KG1 (cell line): ENCODE measurements at places on chromosomes 5 and 9.

- no peak for DNase-seq
These were observed 114.8 kb upstream of the COL5A1 start for GRCh38 chr9:134526584-134527477.

DNA sequence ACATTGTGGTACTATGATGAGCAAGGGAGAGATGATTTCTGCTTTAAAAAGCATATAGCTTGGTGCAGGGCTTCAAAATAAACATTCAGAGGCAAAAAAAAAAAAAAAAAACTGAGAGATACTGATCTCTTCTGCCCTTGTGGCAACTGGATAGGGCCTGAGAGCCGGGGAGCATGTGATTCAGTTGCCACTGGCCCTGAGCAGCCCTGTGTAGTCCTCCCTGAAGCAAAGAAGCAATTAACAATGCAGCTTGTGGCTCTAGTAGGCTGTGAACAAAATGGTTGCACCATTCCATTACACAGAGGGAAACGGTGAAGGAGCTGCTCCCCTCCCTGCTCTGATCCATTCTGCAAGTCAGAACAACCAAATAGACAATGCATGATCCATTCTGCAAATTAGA is 347.5 kb upstream of the DAB2 start:
- DNase-seq, result no peak

DNA sequence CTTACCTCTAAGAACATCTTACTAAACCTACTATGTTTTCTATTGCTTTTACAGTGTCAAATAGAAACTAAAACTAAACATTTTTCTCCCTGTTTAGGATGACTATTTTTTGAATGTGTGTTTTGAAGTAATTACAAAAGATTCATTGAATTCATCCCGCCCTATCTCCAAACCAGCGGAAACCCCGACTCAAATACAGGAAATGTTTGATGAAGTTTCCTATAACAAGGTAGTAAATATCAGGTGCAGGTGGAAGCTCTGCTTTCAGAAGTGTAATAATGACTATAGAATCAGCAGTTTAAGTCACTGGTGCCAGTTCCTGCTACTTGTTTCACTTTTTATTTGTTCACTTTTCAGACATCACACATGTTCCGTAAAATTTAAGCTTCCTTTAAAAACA is 20.0 kb downstream of the ERAP2 start:
- no peak for DNase-seq

DNA sequence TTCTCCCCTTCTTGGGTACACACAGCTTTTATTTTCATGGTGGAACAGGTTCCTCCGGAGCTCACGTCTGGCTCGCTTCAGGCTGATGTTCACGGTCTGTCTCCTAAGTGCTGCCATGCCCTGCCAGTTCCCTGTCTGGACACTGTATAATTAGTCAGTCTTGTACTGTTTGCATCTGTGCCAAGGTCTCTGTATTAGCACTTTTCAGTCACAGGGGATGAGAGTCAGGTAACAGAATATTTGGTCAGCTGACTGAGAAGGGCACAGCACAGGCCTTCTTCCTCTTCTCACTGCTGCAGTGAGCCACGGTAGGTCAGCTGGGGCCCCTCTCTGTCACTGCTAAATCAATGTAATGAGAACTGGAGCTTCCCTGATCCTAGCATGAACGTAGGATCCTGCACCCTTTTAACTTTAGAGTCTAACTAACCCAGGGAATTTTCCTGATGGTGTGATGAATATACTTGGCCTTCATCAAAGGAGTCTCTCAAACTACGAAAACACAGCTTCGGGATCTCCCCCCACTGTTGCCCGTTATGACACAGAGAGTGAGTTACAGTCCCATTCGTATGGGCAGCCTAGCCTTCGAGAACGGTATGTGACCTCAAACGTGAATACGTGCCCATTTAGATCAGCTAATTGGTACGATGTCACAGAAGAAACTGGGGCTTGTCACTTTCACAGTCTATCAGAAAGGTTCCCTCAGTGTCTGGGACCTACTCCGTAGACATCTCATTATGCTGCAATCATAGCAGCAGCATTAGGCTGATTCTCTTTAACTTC is 354.1 kb upstream of the RFX3 start:
- no peak for DNase-seq

DNA sequence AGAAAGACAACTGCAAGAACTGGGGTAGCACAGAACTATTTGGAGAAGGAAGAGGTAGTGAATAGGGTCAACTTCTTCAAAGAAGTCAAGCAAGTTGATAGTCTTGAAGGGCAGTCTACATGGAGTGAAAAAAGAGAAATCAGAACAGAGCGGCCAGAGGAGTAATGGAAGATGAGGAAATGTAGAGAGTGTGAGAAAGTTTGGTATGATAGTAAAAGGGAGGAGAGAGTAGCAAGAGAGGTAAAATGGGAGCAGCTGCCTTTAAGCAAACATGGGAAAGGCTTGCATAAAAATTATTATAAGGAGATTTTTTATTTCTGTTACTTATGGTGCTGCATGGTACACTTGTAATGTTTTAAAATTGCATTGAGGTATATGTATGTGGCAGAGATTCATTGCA is 6.8 kb downstream of the ITGA2 start:
- DNase-seq, result no peak

DNA sequence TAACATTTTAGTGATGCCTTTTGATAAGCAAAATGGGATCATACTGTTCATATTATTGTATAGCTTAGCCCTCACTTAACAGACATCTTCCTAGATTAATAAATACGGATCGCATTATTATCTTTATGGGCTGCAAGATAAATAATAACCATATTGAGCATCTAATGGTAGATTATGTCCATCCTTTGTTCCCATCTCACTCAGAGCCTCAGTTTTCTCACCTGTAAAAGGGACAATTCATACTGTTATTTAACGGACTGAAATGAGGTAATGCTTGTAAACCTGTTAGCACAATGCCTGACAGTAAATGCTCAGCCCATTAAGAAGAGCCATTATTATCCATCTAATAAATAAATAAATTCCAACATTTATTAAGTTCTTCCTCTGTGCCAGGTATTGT is 3.0 kb upstream of the RPL26L1 start:
- DNase-seq, result no peak

DNA sequence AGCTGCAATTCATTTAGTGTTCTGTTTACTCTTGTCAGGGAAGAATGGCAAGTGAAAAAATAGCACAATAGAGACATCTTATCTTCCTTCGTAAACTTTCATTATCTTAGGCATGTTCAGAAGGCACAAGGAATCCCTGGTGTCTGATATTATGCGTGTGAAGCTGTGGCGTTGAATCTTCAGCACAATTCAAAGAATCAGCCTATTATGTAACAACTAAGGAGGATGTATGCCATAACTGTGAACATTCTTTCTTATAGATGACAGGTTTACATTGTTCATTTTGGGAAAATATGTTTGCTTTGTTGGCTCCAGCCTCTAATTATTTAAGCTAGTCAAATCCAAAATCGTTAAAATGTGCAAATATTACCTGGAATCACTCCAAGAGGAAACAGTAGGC is 446.1 kb downstream of the ANXA1 start:
- no peak for DNase-seq

- no peak for DNase-seq
These were observed 13.7 kb upstream of the ADRA1B start for GRCh38 chr5:159902444-159903121.

DNA sequence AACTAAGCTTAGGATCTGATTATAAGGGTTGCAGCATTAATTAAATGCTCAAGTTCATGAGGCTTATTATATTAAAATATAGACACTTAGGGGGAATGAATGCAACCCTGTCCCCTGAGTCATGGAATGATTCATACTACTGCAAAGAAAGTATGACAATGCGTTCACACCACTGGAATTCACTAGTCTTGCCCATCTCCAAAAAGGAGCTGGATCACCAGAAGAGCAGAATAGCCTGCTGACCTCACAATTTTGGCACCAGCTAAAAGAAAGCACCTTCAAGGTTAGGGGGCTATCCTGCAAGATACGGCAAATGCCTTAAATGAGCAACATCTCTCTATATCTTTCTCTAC is 32.0 kb upstream of the TMED7 start:
- DNase-seq, result no peak

GRCh38 chr5:40429258-40430100 is 250.2 kb upstream of the PTGER4 start:
- DNase-seq, result no peak

DNA sequence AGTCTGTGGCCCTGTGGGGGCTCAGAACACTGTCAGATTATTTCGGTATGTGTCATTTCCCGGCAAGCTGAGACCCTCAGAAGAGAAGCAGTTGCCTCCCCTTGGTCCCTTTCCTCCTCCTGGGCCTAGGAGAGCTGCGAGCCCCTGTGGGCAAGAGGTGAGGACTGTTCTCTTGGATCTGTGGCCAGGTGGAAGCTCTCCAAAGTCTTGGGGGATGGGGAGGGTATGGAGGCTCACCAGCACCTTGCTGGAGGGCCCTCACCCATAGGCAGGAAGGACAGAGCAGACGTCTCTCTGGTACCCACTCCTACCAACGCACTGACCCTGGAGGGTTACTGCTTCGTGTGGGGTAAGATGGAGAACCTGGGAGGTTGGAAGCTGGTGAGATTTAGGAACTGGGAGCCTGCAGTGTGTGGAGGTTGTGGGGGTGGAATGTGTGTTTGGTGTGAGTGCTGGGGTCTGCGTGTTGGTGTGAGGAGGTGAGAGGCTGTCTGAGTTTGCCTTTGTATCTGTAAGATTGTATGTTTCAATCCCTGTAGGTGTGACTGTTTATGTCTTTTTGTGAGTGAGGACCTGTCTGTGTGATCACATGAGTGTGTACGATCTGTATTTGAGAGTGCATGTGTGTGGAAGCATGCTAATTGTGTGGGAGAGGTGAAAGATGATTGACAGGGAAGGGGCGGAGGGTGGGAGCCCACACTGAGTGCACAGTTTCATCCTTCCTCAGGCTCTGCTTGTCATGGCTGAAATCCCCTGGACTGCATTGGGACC is 52.4 kb upstream of the PSD2 start:
- DNase-seq, result no peak

- no peak for DNase-seq
These were observed 489.0 kb downstream of the NTRK2 start for GRCh38 chr9:85158512-85158911.

DNA sequence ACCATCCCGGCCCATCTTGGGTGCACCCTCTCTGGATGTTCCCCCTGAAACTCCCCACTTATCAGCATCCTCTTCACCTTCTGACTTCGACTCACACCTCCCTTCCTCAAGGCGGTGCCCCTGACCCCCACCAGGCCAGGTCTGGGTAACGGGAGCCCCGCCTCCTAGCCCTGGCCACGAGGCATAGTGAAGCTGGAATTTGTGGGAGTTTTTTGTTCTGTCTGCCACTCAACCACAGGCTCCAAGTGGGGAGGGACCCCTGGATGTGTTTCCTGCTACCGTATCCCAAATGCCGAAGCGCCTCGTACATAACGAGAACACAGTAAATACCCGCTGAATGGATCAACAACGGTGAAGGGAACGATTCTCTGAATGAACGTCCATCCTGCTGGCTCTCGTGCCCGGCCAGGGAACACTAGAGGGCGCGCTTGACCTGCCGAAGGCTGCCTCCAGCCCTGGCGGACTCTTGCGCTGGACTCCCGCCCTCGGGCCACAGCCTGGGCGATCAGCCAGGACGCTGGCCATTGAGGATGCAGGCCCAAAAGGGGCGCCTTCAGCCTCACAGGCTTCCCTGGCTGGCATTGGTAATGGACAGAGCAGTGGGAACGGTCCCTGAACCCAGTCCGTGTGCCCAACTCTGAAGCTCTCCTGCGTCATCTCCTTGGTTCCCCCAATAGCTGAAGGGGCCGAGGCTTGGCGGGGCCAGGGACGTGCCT is 47.3 kb upstream of the PHYKPL start:
- DNase-seq, result peak; percentile 32

DNA sequence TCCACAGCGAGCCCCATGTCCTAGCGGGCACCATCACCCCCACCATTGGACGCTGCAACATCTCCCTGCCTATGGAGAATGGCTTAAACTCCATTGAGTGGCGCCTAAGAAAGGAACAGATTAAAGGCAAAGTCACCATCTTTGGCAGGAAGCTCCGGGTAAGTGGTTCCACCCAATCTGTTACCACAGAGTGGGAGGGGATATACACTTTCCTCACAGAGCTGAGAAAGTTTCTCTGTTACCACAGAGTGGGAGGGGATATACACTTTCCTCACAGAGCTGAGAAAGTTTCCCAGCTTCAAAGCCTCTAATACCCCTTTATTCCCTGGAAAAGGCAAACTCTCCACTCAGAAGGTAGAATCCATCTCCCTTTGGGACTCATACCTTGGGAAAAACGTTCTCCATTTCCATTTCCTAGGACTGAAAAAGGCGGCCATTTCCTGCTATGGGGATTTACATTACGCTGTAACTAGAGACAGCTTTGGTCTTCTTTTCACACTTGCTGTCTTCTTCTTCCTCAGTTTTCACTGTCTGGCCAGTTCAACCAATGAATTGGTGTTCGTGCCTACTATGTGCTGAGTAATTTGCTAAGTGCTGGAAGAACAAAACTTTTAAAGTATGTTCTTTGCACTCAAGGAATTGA is 63.4 kb upstream of the WWC1 start:
- no peak for DNase-seq

DNA sequence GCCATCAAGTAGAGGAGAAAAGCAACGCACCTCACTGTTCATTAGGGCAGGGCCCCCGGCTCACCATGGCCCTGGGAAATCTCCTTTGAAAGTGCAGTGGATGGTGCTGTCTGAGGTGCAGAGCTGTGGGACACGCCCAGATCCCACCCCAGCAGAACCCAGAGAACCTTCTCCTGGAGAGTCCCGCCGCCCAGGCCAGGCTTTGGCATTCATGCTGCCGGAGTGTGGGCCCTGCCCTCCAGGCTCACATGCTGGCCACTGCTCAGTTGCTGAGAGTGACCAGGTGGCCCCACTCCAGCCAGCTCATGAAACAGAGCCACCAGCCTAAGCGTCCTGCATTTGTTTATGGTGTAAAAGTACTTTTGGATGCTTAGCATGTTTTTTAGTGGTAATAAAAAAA is 23.8 kb upstream of the LRRC14B start:
- DNase-seq, result no peak

- no peak for DNase-seq
These were observed 107.6 kb downstream of the MUSK start for GRCh38 chr9:110776221-110776620.

DNA sequence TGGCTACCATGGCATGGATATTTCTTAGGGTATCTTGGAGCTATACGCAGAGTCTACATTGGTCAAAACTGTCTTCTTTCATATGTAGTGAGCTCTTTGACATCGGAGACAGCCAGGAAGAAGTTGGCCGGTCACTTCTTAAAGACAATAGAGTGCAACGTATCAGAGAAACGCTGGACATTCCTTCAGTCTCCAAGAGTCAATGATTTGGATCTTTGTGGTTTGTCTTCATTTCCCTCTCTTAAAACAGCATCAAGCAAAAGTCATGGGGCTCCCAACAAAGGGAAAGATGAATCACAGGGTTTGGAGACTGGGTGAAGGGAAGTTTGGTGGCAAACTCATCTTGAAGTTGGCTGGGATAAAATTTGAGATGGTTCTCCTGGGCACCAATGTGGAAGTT is 320.1 kb downstream of the AGTPBP1 start:
- no peak for DNase-seq

DNA sequence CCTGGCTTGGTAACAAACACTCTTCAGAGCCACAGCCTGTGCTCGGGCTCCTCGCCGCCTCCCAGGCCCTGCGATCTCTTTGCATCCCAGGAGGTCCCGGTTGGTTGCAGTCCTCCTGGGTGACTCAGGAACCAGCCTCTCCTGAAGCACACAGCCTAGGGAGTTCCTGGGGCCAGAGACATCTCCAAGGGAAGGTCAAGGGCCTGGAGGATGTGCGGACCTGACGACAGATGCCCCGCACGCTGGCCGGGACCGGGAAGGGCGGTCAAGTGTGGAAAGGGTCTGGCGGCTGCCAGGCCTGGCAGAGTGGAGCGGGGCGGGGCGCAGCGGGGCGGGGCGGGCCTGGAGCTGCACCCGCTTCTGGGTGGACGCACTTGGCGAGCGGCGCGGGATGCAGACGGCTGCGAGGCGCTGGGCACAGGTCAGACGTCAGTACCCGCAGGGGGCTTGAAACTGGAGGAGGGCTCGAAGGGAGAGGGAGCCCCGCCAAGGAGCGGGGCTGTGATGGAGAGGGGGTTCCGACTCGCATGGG is 45.0 kb upstream of the PRSS3 start:
- DNase-seq, result no peak
